Activated T-helper 2 cell treated with anti-CD3 and anti-CD28 coated beads, Interferon-gamma antibody, Interleukin-2, Interleukin-4, amounts not matched to agents 10 μg/mL and 5 μg/mL and 100 μg/mL, durations not matched to agents 14 hours and 24 hours and 36 hours (primary cell): ENCODE measurements at places on chromosomes 16 and 17. TPM values are rescaled to one million over a fixed set of nuclear protein-coding genes. Genes with fewer than 3 reads are reported as not detected.

- no peak for DNase-seq
Observed at GRCh38 chr17:21235921-21236320, 17.3 kb downstream of the NATD1 start.

The KRTAP4-1 gene
- total RNA-seq = not detected in 2 replicates

- DNase-seq = no peak
Observed at GRCh38 chr17:7711051-7711755, 6.2 kb downstream of the EFNB3 start.

DNA sequence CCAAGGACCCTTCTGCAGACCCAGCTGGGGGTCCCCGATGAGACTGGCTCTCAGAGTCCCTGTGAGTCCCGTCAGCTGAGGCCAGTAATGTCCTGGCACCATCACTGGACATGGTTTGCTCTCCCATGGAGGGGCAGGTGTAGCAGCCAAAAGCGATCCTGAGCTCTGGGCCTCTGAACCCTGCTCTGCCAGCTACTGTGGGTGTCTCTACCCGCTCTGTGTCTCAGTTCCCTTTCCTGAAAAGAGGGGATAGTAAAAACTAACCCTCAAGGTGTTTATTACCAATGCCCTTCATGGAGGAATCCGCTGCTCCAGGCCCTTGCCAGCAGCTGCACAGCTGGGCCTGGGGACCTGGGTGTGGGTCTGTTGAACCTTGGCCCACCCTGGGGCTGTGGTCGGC is 8.8 kb downstream of the TUBB3 start:
- no peak for DNase-seq
